Sigmoid colon (tissue), 7 donors: ENCODE measurements at places on chromosomes 7 and 10. TPM values are rescaled to one million over a fixed set of nuclear protein-coding genes. Genes with fewer than 3 reads are reported as not detected.

GRCh38 chr10:77537071-77537470 is 100.5 kb downstream of the KCNMA1 start:
- no peak for DNase-seq

GRCh38 chr10:89214566-89215165 is 7.5 kb upstream of the CH25H start:
- DNase-seq = no peak

DNA sequence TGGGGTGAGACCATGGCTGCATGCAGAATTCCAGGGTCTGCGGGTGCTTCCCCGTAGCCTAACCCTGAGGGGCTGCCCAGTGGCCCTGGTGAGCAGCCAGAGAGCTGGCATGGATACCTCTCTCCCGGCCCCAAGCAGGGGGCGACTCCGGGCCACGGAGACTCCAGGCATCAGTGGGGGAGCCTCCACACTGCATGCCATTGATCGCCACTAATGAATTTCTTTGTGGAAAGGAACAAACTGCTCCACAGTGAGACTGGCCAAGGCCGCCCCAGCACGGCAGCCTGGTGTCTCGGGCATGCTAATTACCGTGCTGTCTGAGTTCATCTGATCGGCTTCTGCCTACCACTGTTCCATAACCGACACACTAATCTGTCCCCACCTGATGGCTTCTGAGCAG is 184.4 kb downstream of the GRID1 start:
- no peak for DNase-seq

DNA sequence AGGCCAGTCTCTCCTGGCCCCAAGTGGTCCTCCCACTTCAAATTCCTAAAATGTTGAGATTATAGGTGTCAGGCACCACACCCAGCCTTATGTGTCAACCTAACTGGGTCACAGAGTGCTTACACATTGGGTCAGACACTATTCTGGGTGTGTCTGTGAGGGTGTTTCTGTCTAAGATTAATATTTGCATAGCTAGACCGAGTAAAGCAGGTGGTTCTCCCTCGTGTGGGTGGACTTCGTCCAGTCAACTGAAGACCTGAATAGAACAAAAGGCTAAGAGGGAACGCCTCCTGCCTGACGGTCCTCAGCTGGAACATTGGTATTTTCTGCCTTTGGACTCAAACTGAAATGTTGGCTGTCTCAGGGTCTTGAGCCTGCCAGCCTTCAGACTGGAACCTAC is 11.5 kb downstream of the PPIF start:
- DNase-seq = peak; percentile 18

- no peak for DNase-seq
These were observed 5.1 kb upstream of the PLEKHS1 start for GRCh38 chr10:113746217-113746957.

- DNase-seq = no peak
These were observed 287.6 kb downstream of the TWIST1 start for GRCh38 chr7:18829858-18830285.

DNA sequence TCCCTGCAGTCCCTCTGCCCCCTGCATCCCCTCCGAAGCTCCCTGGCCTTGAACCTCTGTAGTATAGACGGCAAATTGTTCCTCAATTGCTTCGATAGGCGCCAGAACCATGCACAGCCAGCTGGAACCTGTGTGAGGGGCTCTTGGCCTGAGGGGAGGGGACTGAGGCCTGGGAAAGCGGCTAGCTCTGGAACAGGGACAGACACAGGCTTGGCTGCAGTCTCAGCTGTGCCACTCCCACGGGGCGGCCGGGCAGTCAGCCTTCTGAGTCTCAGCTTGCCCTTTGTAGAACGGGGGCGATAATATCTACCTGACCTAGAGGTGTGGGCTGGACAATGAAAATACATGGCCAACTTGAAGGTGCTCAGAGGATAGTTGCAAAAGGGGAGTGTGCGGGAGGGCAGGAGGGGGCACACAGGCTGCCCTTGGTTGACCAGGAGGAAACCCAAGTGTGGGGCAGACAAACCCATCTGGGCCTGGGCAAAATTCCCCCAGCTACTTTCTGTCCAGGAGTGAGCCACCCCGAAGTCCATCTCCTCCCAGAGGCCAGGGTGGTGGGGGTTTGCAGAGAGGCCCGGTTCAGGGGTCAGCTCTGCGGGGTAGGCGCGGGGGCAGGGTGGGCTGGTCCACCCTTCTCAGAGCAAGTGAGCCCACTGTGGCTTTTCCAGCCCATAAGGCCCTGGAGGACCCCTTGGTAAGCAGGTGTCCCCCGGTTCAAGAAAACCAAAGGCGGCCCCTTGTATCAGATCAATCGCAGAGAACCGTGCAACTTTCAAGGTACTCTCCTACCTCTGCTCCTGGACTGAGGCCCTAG is 4.6 kb downstream of the CRYGN start:
- peak; percentile 51 for DNase-seq

DNA sequence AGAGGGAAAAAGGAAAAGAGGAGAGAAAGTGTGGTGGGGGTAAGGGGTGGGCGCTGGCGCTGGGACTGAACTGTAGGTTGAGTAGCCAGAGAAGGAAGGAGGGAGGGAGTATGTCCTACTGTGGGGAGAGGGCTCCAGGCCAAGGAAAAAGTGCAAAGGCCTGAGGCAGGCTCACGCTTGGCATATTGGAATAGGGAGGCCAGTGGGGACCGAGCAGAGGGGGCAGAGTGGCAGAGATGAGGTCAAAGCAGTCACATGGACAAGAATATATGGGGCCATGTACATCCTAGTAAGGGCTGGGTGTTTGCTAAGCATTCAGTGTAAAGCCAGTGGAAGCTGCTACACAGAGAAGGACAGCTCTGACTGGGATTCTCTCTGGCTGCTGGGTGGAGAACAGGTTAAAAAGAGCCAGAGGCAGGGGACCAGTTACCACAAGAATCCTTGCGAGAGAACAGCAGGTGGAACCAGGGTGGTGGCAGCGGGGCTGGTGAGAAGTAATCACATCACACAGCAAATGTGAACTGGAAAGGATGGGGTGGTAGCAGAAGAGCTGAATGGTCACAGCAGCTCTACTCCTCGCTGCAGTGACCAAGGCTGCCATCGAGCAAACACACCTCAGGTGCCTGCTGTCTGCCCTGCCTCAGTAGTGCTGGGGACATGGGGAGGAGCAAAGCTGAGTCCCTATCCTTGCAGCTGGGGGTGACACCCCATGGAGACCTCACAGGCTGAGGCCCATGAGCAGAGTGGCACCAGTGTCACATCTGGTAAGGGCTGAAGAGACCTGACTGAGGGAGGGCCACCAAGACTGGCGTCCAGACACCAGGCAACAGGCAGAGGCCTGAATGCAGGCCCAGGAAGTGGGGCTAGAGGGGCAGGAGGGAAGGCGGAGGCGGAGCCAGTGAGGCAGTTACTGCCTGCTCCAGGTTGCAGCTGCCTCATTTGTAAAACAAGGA is 39.5 kb downstream of the FAM53B start:
- DNase-seq = no peak

DNA sequence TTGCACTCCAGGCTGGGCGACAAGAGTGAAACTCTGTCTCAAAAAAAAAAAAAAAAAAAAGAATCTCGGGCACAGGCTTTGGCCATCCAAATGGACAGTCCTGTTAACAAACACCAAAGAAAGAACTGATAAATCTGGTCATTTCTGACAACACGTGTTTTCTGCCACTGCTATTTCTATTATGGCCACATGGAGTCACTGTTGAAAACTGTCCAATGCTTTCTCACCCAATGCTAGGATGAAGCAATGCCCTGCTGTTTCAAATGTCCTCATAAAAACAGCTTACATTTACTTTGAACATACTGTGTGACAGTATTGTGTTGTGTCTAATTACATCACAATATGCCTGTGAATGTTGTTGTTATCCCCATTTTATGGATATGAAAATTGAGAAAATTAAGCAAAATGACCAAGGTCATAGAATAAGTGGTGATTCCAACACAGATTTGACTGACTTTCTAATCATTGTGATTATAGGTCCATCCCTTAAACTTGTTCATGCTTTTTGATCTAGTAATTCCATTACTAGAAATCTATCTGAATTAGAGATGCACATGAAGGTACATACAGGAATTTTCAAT is 19.9 kb upstream of the MAP3K8 start:
- DNase-seq = no peak

DNA sequence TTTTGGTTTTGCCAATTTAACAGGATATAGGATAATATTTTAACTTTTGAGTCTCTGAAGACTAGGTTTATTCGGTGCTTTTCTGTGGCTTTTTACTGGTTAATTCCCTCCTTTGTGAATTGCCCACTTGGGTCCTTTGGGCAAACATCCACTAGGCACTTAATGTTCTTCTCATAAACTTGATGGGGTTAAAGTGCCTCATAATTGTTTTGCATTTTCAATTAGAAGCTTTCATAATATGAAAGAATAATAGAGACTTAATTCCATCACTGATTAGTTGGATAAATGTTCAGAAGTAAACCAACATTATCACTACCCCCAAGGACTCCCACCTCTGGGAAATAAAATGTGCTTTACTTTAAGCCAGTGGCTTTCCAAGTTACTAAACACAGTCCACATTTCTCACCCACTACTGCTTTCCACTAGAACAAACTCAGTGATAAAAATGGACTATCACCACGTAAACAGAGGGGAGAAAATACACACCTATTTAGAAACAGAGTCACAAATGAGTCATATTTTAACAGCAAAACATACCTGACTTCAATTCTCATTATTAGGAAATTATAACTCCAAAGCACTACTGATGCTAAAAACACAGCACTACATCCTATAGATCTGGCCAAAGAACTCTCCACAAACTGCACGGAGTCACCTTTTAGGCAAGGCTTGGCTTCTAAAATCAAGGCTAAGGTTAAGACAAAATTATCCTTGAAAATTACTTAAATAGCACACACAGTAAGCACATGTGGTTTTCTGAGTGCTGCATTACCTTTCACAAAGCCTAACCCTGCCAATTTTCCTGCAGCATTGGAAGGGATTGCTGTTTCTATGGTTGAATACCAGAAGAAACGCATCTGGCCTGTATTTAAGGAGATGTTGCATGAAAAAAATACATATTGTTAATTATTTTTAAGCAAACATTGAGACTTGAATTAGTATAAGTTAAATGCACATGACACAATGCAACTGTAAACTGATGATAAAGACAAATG is 41.2 kb downstream of the PARD3 start:
- DNase-seq = no peak

DNA sequence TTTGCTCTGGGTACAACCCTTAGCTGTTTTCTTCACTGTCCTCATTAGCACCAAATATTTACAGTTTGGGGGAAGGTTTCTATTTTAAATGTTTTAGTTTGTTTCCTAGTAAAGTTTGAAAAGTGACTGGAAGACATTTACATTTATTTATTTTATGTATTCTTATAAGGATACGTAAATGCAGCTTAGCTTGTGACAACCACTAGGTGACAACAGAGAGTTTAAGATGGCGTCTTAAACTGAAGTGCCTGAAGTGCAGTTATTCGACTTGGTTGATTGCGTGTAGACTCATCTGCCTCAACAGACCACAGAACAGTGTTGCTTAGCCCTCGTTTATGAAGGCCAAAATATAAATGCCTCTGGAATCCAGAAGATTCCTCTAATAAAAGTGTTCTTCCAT is 378.2 kb upstream of the MYO3A start:
- DNase-seq = no peak

GRCh38 chr10:121323443-121323842 is 274.8 kb downstream of the FGFR2 start:
- DNase-seq = no peak

DNA sequence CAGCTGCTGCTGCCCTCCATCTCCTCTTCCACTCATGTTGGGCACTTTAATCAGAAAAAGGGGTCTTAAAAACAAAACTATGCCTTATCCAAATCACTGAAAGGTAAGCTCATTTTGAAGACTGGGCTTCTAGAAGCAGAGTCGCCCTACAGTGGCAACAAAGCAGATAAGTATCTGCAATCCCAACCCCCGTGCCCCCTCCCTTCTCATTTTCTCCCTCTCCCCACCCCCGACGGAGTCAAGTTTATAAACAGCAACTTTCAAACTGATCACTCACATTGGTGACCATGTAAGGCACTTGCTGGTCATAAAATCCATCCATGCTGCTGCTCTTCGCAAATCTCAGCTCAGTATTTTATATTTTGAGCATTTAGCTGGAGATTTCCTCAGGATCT is 738 bp downstream of the ETV1 start:
- DNase-seq = no peak

- peak; percentile 57 for DNase-seq
These were observed 50.2 kb downstream of the ZNF467 start for GRCh38 chr7:149723082-149723767.

GRCh38 chr10:1293636-1294435 is 237.7 kb downstream of the WDR37 start:
- peak; percentile 26 for DNase-seq

GRCh38 chr7:99268577-99268908 is 4.1 kb upstream of the MYH16 start:
- no peak for DNase-seq

EVX1 gene
- not detected for total RNA-seq

CFTR gene
- total RNA-seq = 1.1 TPM

ZMIZ2 gene
- total RNA-seq = 13.7 TPM

SPAG6 gene
- total RNA-seq = not detected

LRRTM3 gene
- 0.16 TPM for total RNA-seq

GIMAP2 gene
- 9.2 TPM for total RNA-seq

FAM25A gene
- total RNA-seq = not detected

MOGAT3 gene
- total RNA-seq = not detected
